ENCODE measurements at places on chromosomes 16 and 17.

- DNase-seq: peak; percentile 70
Observed at GRCh38 chr16:14284930-14285512, 213.9 kb downstream of the MRTFB start.

- no peak for DNase-seq
Observed at GRCh38 chr16:79715061-79715460, 114.5 kb upstream of the MAF start.

DNA sequence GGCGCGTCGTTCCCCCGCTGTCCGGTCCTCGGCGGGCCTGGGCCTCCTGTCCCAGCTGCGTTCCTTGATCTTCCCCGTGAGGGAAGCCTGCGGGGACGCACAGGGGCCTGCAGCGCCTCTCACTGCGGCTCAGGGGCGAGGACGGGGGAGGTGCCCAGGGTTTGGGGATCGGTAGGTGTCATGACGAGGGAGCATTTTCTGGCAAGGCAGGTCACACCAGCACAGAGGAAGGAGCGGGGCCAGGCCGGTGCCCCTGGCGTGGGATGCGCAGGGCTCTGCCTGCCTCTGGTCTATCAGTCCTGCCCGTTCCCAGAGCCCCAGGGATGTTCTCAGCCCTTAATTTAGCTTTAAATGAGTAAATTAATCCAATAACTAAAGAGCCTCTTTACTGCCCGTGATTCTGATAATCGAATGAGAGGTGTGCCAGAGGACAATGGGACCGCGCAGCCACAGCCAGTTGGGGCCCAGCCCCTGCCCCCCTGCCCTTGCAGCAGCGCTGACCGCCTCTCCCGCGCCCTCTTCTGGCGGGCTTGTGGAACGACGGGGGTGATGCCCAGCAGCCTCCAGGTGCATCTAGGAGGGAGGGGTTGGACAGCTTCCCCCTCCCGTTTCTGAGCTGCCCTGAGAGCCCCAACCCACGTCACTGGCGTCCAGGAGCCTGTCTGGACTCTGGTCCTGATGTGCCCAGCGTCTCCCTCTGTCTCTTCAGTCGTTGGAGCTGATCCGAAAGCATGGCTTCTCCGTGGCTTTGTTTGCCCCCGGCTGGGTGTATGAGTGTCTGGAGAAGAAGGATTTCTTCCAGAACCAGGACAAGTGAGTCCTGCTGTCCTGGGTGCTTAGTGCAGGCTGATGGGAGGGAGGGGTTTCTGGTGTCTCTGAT, 7.9 kb downstream of the ENGASE start:
- peak; percentile 24 for DNase-seq

- no peak for DNase-seq
Observed at GRCh38 chr17:83064732-83065659, 14.4 kb upstream of the METRNL start.

- DNase-seq: no peak
Observed at GRCh38 chr16:57911743-57912142, 59.2 kb downstream of the CNGB1 start.

DNA sequence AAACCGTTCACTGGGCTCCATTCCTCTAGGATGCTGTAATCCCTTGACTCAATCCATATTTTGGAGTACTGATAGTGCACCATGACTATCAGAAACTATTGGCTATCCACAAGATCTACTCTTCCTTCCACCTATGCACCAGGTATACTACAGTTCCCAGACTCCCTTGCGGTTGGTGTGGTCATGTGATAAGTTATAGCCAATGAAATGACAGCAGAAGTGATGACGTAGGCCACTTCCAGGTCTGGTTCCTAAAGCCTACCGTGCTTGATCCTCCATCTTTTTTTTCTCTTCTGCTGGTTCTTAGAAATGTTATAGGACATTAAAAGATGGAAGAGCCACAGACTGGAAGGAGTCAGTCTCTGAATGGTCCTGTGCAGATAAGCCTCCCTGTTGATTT, 278.8 kb upstream of the C16orf82 start:
- DNase-seq: no peak

- DNase-seq: no peak
Observed at GRCh38 chr17:4635823-4636375, 5.6 kb downstream of the ALOX15 start.

DNA sequence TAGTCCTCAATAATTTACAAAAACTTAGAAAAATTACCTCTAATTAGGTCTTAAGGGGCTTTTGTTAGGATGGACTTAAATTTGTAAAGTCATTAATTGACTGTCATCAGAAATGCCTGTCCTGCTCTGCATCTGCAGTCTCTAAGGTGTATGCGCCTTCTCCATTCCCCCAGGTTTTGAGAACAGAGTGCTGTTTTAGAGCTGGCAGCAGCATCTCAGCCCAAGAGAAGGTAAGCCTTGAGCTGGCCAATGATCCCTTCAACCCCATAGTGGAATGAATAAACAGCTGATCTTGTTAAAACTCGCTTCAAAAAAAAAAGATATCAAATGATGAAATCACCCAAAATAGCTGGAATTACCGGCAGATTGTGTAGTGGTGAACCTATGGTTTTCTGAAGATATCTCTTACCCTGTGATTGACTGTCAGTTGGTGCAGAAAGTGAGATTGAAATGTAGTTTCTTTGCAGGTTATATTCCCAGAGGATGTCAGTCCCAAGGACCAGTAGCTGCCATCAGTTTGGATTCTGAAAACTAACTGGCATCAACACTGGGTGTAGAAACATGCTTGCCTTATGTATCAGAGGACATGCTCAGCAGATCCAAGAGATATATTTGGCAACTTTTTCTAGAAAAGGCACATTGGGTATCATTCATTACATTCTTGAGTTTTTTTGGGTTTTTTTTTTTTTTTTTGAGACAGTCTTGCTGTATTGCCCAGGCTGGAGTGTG, 25.7 kb downstream of the TRPV2 start:
- DNase-seq: no peak

DNA sequence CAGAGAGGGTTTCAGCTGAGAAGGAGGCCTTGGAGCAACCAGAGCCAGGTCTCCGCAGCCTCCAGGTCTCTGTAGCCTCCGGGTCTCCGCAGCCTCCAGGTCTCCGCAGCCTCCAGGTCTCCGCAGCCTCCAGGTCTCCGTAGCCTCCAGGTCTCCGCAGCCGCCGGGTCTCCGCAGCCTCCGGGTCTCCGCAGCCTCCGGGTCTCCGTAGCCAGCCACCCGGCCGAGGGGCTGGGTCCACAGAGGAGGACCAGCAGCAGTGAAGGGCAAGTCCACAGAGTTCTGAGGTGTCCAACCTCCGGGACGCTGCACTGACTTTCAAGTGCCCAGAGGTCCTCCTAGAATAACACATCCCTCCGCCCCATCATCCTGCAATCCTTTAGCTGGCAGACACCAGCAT, 221.0 kb downstream of the RBFOX3 start:
- no peak for DNase-seq

GRCh38 chr17:45228763-45229539, 7.3 kb downstream of the FMNL1 start:
- peak; percentile 69 for DNase-seq

GRCh38 chr16:10885246-10885645, 8.2 kb downstream of the CIITA start:
- DNase-seq: no peak

DNA sequence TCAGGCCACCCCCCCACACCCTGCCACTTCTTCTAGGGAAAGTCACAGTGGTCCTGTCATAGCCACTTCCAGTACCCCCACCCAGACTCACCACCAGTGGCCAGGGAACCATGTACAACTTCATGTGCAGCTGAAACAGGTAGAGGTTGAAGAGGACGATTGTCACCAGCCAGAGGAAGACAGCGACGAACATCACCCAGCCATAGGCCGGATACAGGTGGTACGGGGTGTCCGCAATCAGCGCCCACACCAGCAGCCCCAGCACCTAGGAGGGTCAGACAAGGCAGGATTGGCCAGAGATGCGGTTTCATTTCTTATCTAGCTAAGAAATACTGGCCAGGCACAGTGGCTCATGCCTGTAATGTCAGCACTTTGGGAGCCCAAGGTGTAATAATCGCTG, 16.7 kb downstream of the ARL2BP start:
- DNase-seq: no peak

DNA sequence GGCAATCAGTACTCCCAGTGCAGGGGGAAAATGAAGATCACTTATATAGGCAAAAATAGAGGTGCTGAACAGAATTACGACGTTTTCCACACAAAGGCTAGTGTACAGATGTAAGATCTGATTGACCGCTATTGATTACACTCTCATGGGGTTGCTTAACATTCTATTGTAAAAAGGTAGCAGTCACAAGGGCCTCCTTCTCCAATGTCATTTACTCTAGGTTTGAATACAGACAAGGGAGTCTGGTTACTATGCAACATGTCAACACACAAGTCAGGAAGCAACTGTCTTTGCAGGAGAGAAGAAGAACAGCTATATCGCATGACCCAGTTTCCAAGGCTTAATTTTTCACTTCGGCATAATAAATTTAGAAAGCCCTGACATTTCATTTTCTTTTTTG, 7.9 kb downstream of the KRT37 start:
- DNase-seq: peak; percentile 13

DNA sequence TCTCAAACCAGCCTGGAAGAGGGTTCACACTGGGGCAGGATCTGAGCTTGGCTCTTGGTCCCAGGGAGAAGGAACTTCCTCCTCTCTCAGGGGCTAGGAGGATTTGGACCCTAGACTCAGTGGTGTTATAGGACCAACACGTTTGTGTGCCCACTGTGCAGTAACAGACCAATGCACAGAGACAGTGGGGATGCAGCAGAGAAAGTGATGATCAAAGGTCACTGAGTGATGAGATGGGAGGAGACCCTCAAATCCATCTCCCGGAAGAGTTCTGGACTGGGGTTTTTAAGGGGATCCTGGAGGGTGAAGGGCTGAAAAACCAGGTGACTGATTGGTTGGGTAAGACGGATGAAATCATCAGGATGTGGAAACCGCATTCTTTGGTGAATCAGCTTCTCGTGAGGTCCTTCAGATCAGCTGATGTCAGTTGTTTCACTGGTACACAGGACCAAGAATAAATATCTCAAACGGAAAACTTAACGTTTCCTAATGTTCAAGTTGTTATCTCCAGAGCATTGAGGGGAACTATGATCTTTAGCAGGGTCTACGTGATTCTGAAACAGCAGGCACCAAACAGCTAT, 3.3 kb upstream of the VAC14 start:
- DNase-seq: peak; percentile 43

- no peak for DNase-seq
Observed at GRCh38 chr17:32553168-32553567, 66.4 kb downstream of the CDK5R1 start.

DNA sequence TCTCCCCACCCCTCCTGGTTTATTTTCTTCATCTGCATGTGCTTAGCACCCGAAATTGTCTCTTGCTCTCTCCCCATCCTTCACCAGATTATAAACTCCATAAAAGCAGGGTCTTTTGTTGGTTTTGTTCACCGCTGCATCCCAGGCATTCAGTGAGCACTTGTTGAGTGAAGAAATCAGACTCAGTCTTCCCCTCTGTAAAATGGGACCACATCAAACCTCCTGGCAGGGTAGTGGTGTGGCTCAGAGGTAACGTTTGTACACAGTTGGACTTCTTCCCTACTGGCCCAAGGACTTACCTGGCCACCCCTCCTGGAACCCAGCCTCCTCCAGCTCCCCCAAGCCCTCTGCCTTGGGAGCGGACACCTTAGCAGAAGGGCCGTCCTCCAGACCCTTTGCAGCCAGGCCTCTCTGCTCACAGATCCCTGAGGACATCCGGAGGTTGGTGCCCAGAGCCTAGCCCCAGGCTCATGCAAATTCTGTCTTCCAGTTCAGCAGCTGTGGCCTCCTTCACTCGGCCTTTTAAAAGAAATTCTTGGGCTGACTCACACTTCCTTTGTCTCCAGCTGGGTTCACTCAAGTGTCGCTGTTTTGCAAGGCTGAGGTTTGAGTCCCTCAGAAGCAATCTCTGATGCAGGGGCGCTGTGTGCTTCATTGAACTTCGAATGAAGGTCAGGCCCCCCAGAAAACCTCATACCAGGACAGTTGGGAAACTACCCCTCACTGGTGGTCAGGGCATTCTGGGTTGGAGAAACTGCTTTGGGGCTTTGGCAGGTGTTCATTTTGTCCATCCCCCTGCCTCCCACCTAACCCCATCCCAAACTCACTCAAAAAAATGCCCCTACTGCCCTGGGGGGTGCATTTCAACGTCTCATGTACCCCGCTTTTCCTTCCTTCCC, 16.8 kb upstream of the RMI2 start:
- DNase-seq: peak; percentile 94

- DNase-seq: peak; percentile 58
Observed at GRCh38 chr16:4330277-4330874, 14.5 kb downstream of the GLIS2 start.

DNA sequence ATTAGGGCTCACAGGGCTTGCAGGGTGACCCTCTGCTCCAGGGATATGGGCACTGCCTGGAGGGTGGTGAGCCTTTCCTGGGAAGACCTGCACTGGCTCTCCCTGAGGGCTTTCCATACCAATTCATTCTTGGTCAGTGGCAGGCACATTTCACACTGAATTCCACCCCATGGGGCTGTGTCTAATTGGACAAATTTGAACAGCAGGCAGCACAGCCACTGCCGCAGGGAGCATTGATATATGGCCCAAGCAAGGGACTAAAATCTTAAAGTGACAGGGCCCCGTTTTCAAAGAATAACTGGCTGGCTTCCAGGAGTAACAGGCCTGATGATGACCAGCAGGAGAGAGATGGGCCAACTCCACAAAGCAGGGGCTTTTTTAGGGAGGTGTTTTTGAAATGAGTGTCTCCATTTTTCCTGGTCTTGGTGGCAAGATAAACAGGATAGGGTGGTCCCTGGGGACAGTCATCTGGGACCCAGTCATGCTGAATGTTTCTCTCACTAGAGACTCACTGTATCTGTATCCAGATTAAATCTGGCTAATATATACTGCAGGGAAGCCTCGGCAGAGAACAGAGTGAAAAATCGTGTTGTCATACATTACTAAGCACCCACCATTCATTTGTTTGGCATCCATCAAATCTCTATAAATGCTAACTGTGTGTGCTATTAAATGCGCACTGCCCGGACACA, 74.1 kb upstream of the TBX2 start:
- DNase-seq: peak; percentile 99
